ENCODE measurements at places on chromosomes 3 and 15.

- DNase-seq: no peak
Observed at GRCh38 chr3:37725842-37726241, 135.8 kb upstream of the CTDSPL start.

- DNase-seq: no peak
Observed at GRCh38 chr3:104646196-104646595, 720.5 kb upstream of the ALCAM start.

- DNase-seq: no peak
Observed at GRCh38 chr3:163664466-163664865, 1413.8 kb downstream of the SI start.

DNA sequence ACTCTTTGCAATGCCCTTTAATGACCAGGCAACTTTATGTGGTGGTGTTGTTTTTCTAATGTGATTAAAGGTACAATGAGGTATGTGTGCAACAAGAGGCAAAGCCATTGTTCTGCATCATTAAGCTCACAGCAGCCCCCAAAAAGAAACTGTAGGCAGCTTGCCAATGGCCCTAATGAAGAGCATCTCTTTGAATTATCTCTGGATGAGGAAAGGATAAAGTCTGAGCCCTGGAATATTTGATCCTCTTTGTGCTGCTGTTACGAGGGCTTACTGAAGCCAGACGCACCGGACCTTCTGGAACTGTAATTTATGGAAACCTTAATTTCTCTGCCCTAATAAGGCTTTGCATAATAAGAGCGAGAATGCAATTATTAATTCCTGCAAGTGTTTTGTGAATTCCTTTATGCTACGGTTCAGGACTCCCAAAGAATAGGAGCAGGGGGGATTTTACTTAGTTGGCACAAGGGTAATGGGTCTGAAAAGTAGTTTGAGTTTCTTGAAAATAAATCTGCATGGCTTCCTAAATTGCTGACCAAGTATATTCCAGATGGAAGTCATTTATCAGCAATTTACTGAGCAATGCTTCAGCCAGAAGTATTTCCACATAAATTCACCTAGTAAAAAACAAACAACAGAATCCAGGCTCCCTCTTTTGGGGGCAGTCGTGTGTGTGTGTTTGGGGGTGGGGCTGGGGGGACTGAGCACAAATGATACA is 193.4 kb downstream of the PDZRN3 start:
- no peak for DNase-seq

DNA sequence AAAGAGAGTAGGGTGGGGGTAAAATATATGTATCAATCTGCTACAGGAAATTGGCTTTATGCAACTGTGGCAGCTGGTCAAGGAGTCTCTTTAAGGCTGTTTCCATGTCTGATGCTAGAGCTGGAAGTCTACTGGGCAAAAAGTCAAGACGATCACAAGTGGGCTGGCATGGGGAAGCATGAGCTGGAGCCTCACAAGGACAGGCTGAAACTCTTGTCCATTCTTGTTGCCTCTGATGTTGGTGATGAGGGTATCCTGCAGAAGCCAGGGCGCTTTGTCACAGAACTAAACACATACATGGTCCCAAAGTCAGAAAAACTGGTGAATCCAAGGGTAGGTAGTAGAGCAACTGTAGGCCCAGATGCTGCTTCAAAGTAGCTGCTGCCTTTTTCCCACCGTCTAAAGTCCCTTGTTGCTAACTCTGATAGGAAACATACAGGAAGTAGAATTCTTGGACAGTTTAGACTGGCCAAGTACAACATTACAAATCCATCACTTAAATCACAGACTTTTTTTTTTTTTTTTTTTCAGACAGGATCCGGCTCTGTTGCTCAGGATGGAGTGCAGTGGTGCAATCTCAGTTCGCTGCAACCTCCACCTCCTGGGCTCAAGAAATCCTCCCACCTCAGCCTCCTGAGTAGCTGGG is 54.2 kb downstream of the RPL39L start:
- DNase-seq: no peak

DNA sequence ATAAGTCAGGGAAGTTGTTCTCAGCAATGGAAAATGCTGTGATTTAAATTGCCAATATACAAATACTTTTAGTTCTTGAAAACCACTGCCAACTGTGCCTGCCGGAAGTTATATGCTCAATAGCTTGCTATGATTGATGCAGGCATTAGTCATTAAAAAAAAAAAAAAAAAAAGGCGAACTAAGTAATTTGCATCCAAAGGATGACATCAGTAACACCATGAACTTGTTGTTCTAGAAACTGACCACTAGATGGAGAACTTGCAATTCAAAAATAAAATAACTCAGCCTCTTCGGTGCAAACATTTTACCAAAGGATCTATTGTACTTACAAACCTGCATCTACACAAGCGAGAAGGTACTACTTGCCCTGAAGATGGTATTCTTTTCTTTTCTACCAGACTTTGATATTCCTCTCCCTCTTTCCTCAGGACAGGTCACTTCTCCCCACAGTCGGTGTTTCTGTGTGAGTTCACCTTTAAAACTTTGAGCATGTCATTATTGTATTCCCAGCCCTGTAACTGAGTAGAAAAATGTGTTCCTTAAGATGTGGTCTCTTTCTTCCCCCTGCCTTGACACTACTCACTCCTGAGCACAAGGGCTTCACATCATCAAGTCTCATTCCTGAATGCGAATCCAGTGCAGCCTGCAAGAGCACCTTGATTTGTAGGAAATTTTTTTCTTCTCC is 115.0 kb upstream of the VEPH1 start:
- DNase-seq: peak; percentile 57
